Activated naive CD8-positive, alpha-beta T cell treated with anti-CD3 and anti-CD28 coated beads, Interleukin-2, amount 10 ng/mL, durations not matched to agents 7 days and 5 days (primary cell): ENCODE measurements at places on chromosomes 16 and 17. TPM values are rescaled to one million over a fixed set of nuclear protein-coding genes. Genes with fewer than 3 reads are reported as not detected.

Gene DOC2A
- total RNA-seq, result not detected

Gene IGFBP4
- 13.2 TPM for total RNA-seq

Gene BRD7
- 84.3 TPM for total RNA-seq

Gene LRRC75A
- 6.2 TPM for total RNA-seq

Gene CCL7
- not detected for total RNA-seq

Gene ARHGAP27
- total RNA-seq, result 99.8 TPM

Gene HSD17B2
- not detected for total RNA-seq

Gene WNT9B
- total RNA-seq, result not detected

GRCh38 chr17:48373883-48374282 is 56.1 kb downstream of the SKAP1 start:
- no peak overlapping the region for H3K4me3 ChIP-seq
- peaks cover 7% of the 10 kb centered on the region for H3K4me1 ChIP-seq
- H3K27ac ChIP-seq, result no peak overlapping the region
- peaks cover 32% of the 10 kb centered on the region for H3K36me3 ChIP-seq
- no peak for DNase-seq
- H3K27me3 ChIP-seq, result no peaks in the 10 kb centered on the region

DNA sequence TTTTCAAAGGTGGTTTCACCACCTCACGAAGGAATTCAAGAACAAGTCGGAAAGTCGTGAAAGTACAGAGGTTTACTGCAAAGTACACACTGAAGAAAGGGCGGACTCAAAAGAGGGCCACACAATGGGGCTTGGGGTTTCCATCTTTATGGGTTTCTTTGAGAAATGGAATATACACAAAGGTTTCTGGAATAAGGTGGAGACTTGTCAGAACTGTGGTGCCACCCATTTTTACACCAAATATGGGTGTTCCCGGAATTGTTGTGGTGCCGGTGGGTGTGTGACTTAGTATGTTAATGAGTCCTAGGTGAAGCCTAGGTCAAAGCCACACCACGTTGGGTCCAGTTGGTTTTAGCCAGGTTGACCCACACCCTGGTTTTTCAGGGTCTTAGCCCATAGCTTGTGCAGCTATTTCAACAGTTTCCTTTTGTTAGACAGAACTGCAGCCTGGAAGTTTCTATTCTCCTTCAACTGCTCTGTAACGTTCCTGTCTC is 567 bp upstream of the GCSH start:
- H3K4me1 ChIP-seq, result peaks cover 4% of the 10 kb centered on the region
- no peaks in the 10 kb centered on the region for H3K27me3 ChIP-seq
- peak overlapping the region; percentile 73 for H3K4me3 ChIP-seq
- no peak for DNase-seq
- H3K36me3 ChIP-seq, result no peaks in the 10 kb centered on the region
- H3K27ac ChIP-seq, result peak overlapping the region; percentile 80

DNA sequence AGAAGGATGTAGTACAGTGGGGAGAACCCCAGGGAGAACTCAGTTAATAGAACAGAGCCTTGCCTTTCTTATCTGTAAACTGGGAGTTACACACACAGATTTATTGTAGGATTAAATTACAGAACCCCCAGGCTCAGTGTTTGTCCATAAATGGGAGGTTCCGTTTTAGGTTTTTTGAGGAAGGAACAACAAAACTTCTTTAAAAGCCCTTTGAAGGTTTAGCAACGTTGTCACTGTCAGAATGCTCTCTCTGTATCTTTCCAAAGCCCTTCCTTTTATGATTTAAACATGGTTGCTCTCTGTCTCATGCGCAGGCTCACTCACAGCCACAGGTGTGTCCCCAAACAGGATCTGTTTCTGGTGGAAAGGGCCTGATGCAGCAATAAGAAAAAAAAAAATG is 9.4 kb upstream of the GNA13 start:
- no peak overlapping the region for H3K27ac ChIP-seq
- H3K4me3 ChIP-seq, result no peak overlapping the region
- H3K36me3 ChIP-seq, result no peaks in the 10 kb centered on the region
- peaks cover 18% of the 10 kb centered on the region for H3K27me3 ChIP-seq

DNA sequence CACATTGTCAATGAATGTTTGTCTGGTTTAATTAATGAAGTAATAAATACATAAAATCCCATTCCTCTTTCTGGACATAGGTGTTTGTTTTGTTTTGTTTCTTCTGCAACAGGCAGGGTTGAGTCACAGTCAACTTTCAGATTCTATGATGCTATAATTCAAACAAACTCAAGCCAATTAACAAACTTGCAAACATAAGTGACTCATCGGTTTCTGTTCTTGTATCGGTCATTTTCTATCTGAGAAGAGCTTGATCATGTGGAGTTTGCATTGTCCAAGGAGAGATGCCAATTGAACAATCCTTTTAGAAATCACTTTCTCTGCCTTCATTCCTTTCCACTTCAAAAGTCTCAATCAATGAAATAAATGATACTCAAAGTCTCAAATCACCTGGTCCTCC is 294.2 kb upstream of the C16orf82 start:
- H3K27me3 ChIP-seq, result peaks cover 13% of the 10 kb centered on the region
- H3K36me3 ChIP-seq, result no peaks in the 10 kb centered on the region
- no peaks in the 10 kb centered on the region for H3K4me1 ChIP-seq

GRCh38 chr16:58318391-58318790 is 23.6 kb upstream of the PRSS54 start:
- no peak overlapping the region for H3K4me3 ChIP-seq
- no peak overlapping the region for H3K27ac ChIP-seq
- no peaks in the 10 kb centered on the region for H3K4me1 ChIP-seq
- H3K27me3 ChIP-seq, result peaks cover 14% of the 10 kb centered on the region
- no peak for DNase-seq

DNA sequence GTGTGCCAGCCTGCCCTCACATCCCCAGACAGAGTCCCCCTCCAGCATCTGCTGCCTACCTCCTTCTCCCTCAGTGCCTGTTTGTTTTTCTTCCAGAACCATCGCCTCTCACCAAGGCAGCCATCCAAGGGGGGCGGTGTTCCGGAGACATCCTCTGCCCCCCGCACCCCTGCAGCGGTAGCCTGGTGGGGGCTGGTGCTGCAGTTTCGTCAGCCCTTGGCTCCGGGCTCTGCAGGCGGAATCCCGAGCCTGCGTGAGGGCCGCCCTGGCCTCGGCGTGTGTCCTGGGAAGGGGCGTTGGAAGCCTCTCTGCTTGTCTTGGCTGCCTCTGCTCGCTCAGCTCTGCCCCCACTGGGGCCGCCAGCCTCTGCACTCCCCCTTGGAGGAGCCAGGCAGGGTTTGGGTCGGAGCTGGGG is 126.0 kb upstream of the CIBAR2 start:
- H3K27ac ChIP-seq, result no peak overlapping the region
- peaks cover 2% of the 10 kb centered on the region for H3K4me1 ChIP-seq

DNA sequence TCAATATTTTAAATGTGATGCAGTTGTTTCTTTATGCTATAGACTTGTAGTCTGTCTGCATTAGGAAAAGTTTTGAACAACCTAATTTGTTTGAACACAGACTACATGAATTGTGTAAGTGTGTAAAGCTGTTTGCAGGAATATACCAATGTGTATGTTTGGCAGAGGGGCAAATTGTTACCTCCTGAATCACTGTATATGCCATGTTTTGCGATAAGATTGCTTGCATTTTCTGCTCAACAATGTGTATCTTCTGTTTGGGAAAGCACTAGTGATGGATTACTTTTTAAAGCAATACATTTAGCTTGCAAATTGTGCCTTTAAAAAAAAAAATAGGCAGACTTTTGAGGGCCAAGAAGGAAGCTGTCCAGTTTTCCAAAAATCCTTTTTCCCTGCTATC is 14.6 kb downstream of the RBBP6 start:
- no peak for DNase-seq
- H3K27ac ChIP-seq, result no peak overlapping the region
- H3K4me3 ChIP-seq, result no peak overlapping the region
- peaks cover 32% of the 10 kb centered on the region for H3K36me3 ChIP-seq

- no peaks in the 10 kb centered on the region for H3K36me3 ChIP-seq
- peaks cover 32% of the 10 kb centered on the region for H3K27me3 ChIP-seq
- no peak for DNase-seq
- no peak overlapping the region for H3K4me3 ChIP-seq
- no peak overlapping the region for H3K27ac ChIP-seq
These were observed 11.2 kb upstream of the HNF1B start for GRCh38 chr17:37756051-37756450.
